ENCODE measurements at places on chromosomes 1 and 21.

GRCh38 chr1:91015794-91016550 lies 5.9 kb downstream of the ZNF644 start:
- DNase-seq: no peak

- DNase-seq: no peak
Observed at GRCh38 chr1:24107462-24108138, 4.3 kb downstream of the MYOM3 start.

DNA sequence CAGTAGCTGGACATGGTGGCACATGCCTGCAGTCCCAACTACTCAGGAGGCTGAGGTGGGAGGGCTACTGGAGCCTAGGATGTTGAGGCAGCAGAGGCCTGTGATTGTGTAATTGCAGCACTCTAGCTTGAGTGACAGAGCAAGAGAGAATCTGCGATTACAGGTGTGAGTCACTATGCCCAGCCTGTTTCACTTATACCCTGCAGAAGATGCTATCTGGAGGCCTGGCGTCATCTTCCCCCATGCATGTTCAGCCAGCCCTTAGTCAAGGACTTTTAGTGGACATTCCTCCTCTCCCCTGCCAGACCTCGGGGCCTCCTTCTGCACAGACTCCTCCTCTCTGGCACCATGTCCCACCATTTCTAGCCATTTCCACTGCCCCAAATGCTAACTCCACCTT lies 36.3 kb upstream of the RCC2 start:
- DNase-seq: no peak

- DNase-seq: no peak
Observed at GRCh38 chr21:33660406-33660805, 18.1 kb downstream of the ITSN1 start.

GRCh38 chr1:167013108-167013929 lies 24.2 kb downstream of the MAEL start:
- DNase-seq: no peak

- no peak for DNase-seq
Observed at GRCh38 chr1:3711381-3711779, 40.9 kb upstream of the CCDC27 start.

DNA sequence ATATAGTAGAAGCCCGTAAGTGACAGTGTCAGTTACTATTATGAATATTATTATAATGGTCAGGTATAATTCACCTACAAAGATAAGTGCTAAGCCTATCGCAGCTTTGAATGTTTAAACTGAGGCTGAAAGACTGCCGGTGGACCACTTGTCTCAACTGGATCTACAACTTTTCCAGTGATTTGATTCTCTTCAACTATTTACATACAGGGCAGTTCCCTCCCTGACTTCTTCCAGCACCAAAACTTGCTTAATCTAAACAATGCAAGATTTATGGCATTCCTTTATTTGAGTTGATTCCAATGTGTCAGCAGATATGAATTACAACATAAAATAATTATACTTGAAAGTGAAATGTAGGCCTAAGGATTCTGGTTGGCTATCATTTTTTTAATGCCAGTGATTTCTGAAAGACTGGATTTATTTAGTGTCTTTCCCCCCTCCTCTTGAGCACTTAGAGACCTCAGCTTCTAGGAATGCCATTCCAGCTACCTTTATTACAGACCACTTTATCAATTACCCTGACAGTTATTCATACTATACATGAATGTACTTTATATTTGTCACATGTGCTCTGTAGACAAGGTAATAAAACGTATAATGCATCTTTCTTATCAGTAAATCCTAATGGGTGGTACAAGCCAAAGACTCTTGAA lies 153.3 kb upstream of the C8B start:
- DNase-seq: no peak

GRCh38 chr1:56403321-56403720 lies 176.0 kb downstream of the PLPP3 start:
- no peak for DNase-seq

- DNase-seq: no peak
Observed at GRCh38 chr1:233673947-233674431, 60.1 kb downstream of the KCNK1 start.

- no peak for DNase-seq
Observed at GRCh38 chr1:5111581-5111980, 457.2 kb downstream of the AJAP1 start.

DNA sequence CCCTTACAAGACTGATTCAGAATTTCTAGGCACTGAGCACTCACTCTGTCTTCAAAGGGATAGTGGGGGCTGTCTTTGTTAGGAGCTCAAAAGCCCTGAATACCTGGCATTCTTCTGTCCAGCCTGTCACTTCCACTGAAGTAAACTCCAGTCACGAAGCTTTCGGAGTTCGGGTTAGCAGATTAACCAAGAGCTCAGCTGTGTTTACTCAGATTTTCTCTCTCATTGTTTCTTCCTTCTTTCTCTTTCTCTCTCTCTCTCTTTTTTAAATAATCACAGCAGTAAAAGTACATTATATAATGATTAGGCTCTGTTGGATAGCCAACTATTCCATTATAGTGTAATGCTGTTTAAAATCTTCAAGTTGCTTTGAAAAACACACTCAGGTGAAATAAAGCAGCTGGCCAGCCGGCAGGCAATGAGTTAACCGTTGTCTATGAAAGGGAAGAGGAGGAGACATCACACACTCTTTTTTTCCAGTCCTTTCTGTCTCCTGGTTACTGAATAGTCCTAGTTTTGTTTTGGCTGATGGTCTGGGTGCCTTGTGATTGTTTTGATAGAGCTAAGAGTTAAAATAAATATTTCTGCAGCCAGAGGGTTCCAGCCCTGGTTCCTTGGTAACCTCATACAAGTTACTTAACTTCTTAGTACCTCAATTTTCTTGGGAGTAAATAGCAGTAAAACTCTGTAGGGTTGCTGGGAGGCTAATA lies 89.8 kb downstream of the ADSS2 start:
- DNase-seq: no peak

- DNase-seq: peak; percentile 69
Observed at GRCh38 chr1:101820071-101820470, 176.7 kb downstream of the OLFM3 start.

- DNase-seq: no peak
Observed at GRCh38 chr1:18001725-18002124, 105.9 kb upstream of the IGSF21 start.

GRCh38 chr1:85629532-85629920 lies 49.0 kb downstream of the CCN1 start:
- no peak for DNase-seq

- no peak for DNase-seq
Observed at GRCh38 chr21:39321424-39321823, 8.0 kb upstream of the BRWD1 start.
